NCI-H82 (cell line): ENCODE measurements at places on chromosomes 2 and 18.
A peak's percentile ranks its signal among the peaks of the same experiment; 100 is the strongest.

GRCh38 chr2:195898505-195899191 is 170.0 kb downstream of the DNAH7 start:
- DNase-seq, result peak; percentile 68

DNA sequence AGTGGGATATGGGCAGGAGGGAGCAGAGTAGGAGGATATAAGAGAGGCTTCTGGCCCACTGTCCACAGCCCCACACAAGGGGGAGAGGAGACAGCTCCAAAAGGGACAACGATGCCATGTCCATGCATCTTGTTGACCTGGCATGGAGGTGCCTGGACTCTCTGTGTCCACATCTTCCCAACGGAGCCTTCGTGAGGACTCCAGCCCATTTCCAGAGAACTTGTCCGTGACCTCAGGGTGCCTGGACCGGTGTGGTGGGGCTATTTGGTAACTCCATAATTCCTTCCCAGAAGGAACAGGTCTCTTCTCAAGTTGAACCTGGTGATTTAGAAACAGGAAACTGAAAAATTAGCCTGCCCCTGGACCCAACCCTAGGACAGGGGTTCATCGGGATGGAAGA is 133.9 kb downstream of the CYP26B1 start:
- DNase-seq, result no peak

- DNase-seq, result no peak
Observed at GRCh38 chr18:40687399-40687798, 1267.6 kb upstream of the PIK3C3 start.

GRCh38 chr18:36903215-36903928 is 74.4 kb downstream of the KIAA1328 start:
- no peak for DNase-seq

DNA sequence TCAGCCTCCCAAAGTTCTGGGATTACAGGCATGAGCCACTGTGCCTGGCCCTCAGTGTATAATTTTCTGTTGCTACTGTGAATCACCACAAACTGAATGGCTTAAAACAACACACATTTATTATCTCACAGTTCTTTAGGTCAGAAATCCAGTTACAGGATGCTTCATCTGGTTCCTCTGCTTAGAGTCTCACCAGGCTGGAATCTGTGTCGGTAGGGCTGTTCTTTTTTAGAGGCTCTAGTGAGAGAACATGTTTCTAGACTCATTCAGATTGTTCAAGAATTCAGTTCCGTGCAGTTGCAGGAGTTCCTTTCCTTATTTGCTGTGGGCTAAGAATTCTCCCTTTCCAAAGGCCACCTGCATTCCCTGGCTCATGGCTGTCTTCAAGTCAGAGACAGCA is 22.2 kb downstream of the CCDC121 start:
- no peak for DNase-seq

DNA sequence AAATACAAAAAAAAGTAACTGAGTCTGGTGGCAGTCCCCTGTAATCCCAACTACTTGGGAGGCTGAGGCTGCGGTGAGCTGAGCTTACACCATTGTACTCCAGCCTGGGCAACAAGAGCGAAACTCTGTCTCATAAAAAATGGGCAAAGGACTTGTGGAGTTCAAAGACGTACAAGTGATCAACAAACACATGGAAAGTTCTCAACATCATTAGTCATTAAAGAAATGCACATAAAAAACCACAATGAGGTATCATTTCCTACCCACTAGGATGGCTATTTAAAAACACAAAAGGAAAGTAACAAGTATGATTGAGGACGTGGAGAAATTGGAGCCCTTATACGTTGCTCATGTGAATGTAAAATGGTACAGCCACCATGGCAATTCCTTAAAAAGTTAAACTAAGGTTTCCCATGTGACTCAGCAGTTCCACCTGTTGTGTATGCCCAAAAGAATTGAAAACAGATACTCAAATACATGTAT is 52.3 kb downstream of the RAB10 start:
- DNase-seq, result no peak

DNA sequence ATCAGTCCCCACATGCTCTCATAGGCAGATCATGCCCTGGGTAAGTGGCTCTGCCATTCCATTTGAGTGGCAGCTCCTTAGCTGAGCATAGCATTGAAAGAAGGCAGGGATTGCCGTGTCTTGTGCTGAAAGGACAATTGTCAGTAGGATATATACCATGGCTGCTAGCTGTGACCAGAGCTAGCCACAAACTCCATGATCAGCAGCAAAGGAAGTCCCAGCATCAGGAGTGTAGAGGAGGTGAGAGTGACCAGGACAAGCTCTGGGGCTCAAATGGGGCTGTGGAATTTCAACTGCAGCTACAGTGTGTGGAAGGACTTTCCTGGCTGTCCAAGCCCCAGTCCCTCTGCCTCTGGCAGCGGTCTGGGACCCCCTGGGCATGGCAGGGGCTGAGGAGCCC is 54.4 kb upstream of the LGALSL start:
- no peak for DNase-seq

GRCh38 chr18:74654638-74655037 is 57.0 kb downstream of the ZNF407 start:
- DNase-seq, result no peak

GRCh38 chr2:11871421-11871820 is 125.0 kb downstream of the LPIN1 start:
- DNase-seq, result no peak

DNA sequence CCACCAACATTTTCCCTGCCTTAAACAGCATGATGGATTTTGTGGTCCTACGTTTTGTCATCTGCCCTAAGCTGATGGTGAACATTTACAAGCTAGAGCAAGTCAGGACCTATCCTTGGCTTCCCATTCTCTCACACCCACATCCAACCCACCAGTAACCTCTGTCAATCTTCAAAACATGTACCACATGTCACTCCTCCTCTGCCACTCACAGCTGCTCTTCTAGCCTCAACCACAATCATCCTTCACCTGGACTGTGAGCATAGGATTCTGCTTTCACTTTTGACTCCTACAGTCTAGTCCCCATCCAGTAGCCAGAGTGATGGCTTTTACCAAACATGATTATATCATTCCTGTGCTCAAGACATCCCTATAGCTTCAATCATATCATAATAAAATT is 279.8 kb upstream of the DLGAP1 start:
- no peak for DNase-seq

DNA sequence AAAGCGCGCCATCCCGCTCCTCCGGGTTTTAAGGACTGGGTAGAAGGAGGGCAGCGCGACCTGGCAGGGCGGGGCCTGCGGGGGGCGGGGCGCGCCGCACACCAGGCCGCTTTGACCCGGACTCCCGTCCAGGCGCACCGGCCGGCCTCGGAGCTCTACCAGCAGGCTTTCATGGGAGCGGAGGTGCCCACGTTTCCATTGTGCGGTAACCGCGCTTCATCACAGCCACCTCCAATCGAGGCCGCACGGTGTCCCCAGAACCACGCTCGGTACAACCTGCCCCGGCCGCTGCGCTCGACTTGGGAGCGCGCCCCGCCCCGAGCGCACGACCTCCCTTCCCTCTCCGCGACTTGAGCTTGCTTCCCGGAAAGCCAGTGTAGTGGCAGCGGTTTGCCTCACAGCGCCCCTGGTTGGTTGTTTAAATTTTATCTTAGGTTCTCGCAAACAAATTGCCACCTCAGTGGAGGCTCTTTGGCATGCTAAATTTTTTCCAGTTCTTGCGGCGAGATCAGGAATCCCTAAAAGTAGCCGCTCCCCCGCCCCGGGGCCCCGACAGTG is 280 bp upstream of the CYP1B1 start:
- peak; percentile 98 for DNase-seq

DNA sequence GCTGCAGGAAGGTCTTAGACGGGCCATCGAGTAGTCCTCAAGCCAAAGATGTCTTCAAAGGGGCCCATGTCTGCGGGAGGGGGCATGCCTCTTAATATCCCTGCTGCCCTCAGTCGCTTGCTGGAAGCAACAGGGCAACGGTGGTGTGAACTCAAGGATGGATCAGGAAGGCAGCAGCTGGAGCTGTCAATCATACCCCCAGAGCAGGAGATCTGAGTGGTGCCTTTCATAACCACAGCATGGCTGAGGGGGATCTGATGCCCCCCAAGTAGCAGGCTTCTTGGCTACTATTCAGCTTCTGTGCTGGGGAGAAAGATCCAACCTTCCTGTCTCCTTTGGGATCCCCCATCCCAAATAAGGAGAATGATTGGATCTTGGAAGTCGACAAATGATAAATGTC is 46.4 kb downstream of the INSIG2 start:
- no peak for DNase-seq

DNA sequence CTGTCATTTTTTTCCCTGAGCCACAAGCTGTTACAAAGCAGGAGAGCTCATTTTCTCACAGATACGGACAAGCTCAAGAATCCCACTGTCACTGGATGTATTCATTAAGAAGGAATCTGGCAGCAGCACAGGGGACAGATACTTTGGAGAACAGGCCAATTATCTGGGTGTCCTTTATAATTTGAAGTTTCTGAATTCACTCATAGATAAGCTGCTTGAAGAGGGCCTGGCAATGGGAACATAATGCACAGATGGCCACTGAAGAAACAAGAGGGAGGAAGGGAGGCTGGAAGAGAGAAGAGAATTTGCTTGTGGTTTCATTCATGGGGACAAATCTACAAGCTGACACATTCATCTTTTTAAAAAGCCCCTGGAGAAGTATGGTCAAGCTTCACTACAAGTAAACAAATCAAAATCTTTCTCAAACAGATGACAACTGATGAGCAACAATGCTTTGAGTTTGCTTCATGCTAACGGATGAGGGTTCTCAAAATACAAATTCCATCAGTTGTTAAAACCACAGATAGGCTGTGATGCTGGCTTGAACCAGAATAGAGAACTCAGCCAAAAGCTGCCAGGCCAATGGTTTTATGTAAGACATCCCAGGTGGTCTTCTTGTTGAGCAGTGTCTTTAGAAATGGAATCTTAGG is 11.9 kb downstream of the BCL2 start:
- no peak for DNase-seq

DNA sequence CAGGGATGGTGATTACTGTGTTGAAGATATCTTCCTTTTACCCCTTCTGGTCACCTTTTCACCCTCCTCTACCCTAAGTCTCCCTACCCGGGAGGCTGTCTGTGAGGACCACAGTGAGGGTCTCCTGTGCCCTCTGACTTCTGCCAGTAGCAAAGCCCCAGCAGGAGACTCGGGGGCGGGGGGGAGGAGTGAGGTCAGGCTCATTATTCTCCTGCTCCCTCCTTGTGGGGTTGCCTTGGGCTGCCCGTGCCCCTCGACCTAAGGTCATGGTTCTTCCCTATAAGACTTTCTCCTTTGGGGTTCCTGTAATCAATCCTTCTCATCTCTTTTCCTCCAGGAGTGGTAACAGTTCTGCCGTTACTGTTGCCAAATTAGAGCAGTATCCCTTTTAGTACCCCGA is 65.5 kb downstream of the GREB1L start:
- no peak for DNase-seq

DNA sequence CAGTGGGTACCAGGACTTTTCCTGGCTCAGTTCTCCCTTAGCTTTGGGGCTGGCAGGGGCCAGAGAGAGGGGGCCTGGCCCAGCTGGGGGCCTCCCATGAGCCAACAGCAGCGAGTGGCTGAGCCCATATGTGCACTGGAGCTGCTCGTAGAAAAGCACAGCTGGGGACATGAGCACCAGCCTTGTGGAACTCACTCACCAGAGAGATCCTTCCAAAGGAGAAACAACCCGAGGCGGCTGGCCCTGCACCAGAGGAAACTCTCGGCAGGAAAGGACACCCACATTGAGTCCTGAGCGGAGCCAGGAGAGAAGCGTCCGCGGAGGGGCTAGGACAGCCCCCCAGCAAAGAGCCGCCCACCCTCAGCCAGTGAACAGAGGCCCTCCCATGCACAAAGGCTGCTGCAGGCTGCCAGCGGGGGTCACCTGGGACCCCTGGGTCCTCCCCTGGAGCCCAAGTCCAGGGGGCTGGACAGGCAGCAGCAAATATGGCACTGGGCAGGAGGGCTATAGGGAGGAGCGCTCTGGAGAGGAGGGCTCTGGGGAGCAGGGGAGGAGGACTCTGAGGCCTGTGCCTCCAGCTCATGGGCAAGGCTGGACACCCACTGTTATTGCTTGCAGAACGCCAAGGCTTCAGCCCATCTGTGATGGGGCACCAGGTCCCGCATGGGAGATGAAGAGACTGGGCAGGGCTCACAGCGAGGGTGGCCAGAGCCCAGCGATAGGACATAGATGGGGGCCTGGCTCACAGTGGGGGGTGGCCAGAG is 42.1 kb upstream of the SNED1 start:
- no peak for DNase-seq

DNA sequence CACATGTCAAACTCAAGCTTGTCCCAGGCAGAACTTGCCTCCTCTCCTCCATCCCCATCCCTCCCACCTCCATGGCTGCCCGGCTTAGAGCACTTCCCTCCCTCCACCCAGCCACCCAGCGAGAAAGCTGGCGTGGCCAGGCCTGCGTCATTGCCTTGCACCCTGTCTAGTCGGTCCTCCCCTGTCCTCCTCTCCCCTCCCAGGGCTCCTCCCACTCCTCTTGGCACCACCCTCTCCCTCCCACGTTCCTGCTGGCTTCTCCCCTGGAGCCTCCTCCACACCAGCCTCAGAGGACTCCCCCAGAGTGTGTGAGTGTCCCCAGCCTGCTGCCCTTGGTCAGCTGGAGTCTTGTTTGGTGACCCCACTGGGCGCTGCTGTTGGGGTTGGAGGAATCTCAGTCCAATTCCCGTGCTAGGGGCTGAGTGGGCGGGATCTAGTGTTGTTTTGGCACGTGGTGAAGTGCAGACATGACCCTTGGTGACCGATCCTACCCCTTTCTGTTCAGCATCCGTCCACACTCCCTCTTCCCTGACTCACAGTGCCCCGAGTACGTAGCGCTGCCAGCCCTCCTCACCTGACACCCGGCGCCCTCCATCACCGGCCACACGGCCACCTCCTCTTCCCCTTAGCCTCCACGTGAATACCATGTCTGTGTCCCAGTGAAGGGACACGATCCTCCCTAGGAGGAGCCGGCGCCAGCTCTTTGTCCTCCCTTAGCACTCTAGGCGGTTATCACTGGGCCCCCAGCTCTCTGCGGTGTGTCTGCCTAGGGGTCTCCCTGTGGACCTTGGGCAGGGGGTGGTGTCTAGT is 41.4 kb downstream of the ATP6V1C2 start:
- no peak for DNase-seq
